ENCODE measurements at places on chromosomes 2 and 18. TPM values are rescaled to one million over a fixed set of nuclear protein-coding genes. Genes with fewer than 3 reads are reported as not detected.

DNA sequence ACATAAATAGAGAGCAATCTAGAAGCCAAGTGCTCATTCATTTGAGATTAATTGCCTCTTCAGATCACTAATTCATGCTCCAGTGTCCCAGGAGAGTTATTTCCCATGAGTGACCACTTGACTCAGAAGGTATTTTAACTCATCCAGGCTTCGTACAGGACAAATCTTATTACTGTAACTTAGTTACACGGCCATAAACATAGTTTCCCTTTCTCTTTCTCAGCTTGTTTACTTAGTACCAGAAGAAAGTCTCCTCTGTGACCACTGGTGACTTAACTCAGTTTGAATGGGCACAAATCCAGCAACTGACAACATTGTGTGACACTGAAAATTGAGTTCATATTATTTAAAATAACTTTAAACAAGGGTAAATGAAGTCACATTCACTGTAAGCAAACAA is 25.3 kb downstream of the MMADHC start:
- DNase-seq, result no peak

DNA sequence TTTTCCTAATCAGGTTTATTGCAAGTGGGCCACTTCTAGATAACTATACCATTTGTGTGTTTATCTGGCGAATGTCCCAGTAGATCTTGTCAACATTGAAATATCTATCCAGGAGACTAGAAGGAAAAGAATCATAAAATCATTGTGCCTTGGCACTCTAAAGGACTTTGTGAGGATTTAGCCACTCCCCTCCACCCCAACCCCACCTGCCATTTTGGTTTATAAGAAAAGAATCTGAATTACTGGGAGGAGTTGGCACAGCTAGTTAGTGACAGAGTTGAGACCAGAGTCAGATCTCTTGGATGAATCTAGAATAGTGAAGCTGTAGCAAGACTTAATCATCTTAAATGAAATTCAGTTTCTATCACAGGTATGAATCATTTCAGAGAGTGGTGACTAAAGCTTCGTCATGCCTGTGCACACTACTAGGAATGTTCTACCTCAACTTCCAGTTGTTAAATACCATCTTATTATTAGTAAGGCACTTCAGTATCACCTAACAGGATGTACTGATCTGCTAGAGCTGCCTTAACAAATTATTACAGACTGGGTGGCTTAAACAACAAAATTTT is 212.7 kb upstream of the SLC14A2 start:
- no peak for DNase-seq

Gene CFAP65
- polyA plus RNA-seq, result 0.05 TPM

GRCh38 chr2:217189131-217189530 is 329.3 kb upstream of the TNP1 start:
- DNase-seq, result no peak

GRCh38 chr2:241340631-241341163 is 15.4 kb upstream of the FARP2 start:
- no peak for DNase-seq

DNA sequence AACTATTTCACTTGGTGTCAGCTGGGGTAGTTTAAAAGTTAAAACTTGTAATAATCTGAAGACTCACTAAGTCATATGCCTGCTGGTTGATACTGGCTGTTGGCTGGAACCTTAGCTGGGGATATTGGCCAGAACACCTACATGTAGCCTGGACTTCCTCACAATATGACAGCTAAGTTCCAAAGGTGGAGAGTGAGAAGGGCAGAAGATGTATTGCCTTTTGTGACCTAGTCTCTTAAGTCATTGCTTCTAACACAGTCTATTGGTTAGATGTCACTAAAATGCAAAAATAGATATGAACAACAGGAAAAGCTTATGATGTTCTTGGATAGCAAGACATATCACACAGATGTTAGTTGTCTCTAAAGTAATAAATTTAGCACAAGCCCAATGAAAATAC is 113.2 kb upstream of the CHAC2 start:
- DNase-seq, result peak; percentile 58

All from muscle of leg (tissue), 16 donors.